ENCODE measurements at places on chromosomes 7 and 10.

GRCh38 chr10:27687326-27687725 is 58.3 kb downstream of the MKX start:
- DNase-seq: no peak

DNA sequence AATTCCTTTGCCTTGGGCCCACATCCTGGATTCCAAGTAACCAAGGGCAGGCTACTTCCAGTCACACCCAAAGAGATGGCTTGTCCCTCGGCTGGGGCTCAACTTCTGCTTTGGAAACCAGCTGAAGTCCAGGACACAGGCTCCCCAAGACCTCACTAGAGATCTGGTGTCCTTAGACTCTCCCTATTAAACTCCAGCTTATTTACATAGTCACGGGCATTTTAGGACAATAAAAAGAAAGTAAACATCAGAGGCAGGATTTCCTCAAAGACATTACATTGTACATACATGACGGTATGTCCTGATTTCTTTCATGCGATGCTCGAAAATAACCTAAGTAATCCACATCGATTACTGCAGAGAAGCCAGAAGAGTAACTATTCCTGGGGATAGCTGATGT is 461.5 kb upstream of the C7orf33 start:
- DNase-seq: no peak

DNA sequence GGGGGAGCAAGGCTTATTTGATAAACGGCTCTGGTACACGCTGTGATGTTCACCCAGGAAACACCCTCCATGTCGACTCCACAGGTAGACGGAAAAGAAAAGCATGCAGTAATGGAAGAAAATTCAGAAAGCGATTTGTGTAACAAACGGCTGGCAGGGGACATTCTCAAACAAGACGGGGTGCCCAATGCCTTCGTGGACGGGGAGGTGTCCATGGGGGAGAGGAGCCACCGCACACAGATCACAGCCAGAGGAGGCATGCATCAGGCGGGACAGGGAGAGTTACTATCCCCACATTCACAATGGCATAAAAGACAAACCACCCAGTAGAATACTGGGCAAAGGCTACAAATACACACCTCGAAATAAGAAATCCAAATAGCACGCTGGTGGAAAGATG is 20.1 kb downstream of the CNPY1 start:
- DNase-seq: no peak

- DNase-seq: no peak
These were observed 96.4 kb downstream of the CALD1 start for GRCh38 chr7:134875867-134876266.

DNA sequence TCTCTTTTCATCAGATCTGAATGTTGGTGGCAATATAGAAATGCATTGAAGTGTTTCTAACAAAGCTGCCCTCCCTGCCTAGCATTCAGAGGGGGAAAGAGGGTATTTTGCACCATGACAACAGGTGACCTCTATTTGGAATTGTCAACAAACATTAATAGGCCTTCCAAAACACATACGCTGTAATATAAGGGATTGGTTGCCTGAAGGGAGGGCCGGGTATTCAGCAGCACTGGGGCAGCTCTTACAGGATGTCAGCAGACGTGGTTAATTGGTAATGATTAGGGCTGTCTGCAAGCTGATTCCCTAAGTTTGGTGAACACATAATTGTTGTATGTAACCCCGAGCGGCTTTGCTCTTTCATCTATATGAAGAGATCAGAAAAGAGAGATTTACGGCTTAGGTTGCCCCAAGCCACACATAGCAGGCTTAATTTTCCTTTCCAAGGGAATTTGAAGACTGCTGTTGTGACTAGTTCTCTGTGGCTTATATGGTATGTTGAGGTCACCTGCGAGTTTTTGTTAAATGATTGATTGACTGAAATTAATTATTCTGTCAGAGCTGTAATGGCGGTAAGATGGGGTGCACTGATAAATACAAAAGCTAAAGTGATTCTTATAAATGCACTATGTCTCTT is 759.3 kb downstream of the LRMDA start:
- DNase-seq: no peak

- peak; percentile 17 for DNase-seq
These were observed 86.2 kb downstream of the EBF3 start for GRCh38 chr10:129877773-129878371.

- no peak for DNase-seq
These were observed 46.6 kb downstream of the CLEC2L start for GRCh38 chr7:139570119-139570518.

- no peak for DNase-seq
These were observed 199.1 kb downstream of the MAD1L1 start for GRCh38 chr7:2033586-2034135.

DNA sequence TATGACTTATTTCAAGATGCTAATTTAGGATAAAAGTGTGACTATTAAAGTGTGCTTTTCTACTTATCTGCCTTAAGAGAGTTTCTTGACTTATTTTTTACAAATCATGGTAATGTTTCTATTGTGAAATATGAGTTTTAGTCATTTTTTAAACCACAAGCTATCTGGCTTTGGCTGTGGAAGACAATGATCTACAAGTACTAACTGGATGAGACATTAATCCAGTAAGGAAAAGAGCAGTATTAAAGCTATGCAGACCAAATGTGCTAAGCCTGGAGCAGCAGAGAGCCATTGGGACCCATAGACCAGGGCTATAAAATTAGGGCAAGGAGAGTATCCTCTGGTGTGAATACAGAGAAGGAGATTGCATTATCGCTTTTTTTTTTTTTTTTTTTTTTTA is 92.4 kb downstream of the SEMA3A start:
- no peak for DNase-seq

DNA sequence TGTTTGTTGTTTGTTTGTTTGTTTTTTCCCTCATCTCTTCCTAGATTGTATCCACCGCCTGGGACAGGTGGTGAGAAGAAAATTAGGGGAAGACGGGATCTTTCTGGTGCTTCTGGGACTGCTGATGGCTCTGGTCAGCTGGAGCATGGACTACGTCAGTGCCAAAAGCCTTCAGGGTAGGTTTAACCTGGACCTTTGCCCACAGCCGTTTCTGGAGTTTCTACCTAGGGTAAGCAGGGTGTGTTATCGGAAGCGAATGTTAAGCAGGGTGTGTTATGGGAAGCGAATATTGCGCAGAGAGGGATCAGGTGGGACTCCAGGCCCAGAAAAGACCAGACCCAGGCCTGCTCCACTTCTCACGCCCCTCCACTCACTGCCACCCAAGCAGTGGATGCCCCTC is 4.7 kb downstream of the CLCN1 start:
- DNase-seq: no peak

- DNase-seq: no peak
These were observed 406.6 kb downstream of the HTR7 start for GRCh38 chr10:90451283-90451682.

GRCh38 chr10:88237896-88238614 is 345.1 kb downstream of the RNLS start:
- no peak for DNase-seq

DNA sequence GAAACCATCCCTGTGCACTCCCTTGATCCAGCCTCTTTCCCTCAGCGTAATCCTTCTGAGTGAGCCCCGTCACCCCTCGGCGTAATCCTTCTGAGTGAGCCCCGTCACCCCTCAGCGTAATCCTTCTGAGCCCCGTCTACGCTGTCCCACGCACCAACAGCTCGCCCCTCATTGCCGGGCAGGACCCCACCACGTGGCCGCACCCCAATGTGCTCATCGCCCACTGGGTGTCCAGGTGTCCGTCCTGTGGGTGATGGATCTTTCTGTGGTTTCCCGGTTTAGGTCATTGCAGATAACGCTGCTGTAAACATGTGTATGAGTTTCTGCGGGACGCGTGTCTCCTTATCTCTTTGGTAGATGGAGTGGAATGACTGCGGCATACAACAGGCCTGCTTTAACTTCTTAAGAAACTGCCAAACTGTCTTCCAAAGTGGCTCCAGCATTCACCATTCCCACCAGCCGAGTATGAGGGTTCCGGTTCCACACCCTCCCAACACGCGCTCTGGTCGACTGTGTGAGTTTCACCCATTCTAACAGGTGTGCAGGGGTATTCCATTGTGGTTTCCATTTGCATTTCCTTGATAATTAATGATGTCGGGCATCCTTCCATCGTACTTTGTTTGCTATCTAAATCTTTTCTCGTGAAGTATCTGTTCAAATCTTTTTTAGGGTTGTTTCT is 42.1 kb upstream of the NKX6-2 start:
- DNase-seq: no peak

GRCh38 chr10:96814264-96814663 is 17.8 kb upstream of the LCOR start:
- no peak for DNase-seq

- DNase-seq: no peak
These were observed 24.3 kb downstream of the FAM20C start for GRCh38 chr7:216360-217300.

DNA sequence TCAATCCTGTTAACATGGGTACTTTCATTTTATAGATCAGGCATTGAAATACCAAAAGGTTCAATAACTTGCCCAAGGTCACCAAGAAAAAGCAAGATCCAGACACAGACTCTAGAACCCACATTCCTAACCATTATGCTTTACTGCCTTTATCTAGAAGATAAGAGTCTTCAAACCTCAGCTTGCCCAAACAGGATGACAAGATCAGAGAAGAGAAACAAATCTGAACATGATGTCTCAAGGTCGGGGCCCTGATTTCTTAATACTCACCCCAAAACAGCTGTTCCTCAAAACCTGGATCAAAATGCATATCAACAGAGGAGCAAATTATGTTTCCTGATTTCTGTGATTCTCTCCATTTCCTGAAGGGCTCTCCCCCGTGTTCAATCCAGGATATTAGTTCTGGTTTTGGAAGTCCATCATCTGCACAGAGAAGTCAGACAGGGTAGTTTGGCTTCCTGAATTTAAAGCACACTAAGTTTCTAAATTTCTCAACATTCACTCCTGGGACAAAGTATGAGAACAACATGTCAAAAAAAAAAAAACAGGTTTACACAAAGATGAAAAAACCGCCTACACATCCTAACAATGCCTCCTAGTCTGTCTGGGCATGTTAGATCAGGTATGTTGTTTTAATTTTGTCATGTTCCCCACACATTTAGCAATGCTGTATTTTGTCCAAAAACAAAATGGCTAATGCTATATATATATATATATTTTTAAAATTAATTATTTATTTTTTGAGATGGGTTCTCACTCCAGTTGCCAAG is 16.2 kb downstream of the ZNF786 start:
- DNase-seq: no peak

- no peak for DNase-seq
These were observed 297.6 kb upstream of the PLXDC2 start for GRCh38 chr10:19518632-19519031.

DNA sequence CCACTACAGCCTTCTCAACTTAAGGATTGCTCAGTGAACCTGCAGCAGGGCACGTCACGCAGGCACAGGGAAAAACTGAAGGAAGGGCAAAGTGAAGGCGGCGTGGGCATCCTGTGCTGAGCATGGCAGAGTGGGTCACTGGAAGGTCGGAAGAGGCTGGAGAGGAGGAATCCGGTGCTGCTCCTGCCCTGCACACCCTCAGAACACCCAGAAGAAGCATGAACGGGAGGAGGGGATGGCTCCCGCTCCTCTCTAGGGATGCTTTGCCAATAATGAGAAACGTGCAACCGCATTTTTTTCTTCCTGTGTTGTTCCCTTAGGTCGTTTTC is 175.1 kb downstream of the TNS3 start:
- no peak for DNase-seq

DNA sequence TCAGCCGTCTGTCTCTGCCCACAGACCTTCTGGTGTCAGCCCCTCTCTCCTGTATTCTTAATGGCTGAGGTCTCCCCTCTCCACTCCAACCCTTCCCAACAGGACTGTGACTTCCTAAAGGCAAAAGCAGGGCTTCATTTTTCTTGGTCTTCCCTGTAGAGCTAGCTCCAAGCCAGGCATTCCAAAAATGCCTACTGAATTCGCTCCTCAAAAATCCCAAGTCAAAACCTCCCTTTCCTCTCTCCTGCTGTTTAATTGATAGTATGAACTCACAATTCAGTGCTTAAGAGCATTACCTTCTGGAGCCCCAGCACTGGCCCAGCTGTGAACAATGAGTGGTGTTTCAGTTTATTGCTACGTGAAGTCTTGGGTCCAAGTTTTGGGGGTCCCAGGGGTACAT is 628.4 kb downstream of the PARD3 start:
- no peak for DNase-seq

DNA sequence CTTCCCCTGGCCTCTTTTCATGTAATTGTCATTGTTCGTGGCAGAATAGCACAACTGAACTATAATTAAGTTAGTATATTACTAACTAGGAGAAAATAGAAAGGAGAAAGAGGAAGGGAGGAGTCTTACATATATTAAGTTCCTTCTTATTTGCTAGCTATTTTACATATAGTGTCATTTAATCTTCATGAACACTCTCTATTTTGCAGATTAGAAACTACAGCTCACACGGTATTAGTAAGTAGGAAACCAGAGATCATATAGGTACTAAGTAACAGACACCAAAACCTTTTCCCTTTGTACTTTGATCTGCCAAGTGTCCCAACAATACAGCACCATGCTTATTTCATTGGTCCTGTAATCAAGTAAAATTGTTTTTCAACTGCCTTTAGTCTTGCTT is 202.4 kb upstream of the HPS1 start:
- no peak for DNase-seq

DNA sequence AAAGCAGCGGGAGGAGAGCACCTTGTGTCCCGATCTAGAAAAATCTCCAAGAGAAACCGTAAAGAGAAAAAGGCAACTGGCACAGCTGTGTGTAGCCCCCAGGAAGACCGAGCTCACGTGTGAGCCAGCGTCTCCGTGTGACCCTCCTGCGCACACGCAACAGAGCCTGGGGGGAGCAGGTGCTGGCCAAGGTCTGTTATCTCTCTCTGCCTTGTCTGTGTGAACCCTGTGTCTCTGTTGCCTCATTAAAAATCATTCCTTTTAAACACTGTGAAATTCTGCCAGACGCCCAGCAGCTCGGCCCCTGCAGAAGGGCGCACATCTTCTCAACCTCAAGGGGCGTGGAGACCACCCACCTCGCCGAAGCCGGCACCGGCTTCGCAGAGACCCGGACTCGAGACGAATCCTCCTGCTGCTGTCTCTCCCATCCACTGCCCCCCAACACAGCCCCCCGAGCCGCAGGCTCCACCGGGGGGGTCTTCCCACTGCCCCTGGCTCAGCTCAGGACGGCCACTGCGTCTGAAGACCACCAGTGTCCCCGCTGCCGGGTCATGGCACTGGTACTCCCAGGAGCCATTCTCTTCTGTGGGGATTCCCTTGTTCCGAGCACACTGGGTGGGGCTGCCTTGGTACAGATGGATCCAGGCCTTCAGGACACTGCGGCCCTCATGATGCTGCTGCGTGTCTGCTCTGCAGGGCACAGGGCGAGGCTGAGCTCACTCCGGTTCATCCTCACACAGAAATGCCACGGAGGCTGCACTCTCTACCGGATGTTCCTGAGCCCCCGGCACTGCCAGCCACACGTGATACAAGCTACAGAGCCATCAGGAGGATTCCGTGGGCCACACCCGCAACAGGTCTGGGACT is 94.3 kb upstream of the DNAAF5 start:
- no peak for DNase-seq

GRCh38 chr10:21230219-21230618 is 295.3 kb downstream of the SKIDA1 start:
- no peak for DNase-seq

Data from stimulated activated CD4-positive, alpha-beta T cell treated with anti-CD3 and anti-CD28 coated beads, Interleukin-4, amount 100 ng/mL, for 48 hours (primary cell).